ENCODE measurements at places on chromosomes 7 and 10.

- no peak for DNase-seq
- H3K27ac ChIP-seq, result no peak overlapping the region
- peaks cover 2% of the 10 kb centered on the region for H3K27me3 ChIP-seq
These were observed 141.3 kb upstream of the TNRC18 start for GRCh38 chr7:5564894-5565293.

- H3K27ac ChIP-seq, result no peak overlapping the region
- H3K4me3 ChIP-seq, result no peak overlapping the region
- H3K36me3 ChIP-seq, result no peaks in the 10 kb centered on the region
- H3K4me1 ChIP-seq, result no peaks in the 10 kb centered on the region
- peaks cover 20% of the 10 kb centered on the region for H3K27me3 ChIP-seq
- DNase-seq, result no peak
These were observed 81.2 kb downstream of the ZNF777 start for GRCh38 chr7:149379625-149380024.

DNA sequence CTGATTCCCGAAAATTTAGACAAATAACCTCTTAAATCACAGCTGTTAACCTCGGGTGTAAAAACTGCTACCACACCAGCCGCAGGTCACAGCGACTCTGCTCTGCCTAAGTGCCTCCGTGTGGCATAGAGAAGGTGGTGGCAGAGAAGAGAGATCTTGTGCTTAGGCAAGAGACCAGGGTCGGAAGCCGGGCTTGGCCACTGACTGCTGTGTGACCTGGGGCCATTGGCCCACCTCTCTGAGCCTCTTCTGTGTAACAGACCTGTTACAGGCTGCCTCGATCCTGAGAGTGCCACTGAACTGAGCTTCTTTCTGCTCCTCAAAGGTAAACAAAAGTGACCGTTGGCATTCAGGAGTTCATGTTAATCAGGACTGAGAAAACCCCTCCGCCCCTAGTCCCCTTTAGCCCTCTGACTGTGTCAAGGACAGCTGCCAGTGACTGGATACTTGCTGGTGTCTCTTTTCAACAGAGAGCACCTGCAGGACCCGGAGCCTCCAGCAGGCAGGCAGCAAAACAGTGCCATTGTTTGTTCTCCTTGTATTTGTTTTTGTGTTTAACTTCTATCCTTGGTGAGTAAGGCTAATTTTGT, 36.5 kb downstream of the ZMIZ1 start:
- H3K27me3 ChIP-seq, result no peaks in the 10 kb centered on the region
- H3K27ac ChIP-seq, result peak overlapping the region; percentile 91
- peaks cover 100% of the 10 kb centered on the region for H3K4me1 ChIP-seq
- no peak for DNase-seq

DNA sequence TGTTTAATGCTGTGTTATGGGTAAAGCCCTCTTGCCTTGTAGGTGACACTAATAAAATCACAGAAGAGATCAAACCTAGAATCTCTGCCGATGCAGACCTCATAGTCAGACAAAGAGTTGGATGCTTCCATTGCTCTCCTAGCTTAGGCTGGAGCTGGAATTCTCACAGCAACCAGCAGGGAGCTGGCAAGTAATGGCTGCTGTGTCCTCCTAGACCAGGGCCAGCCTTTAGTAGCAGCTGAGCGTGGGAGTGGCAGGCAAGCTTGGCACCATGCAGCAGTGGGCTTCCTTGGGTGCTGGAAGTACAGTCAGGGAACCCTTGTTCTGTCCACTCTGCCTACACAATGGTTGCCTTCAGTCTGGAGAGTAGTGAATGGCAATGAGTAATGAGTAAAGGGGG, 598.3 kb upstream of the GALNT17 start:
- no peaks in the 10 kb centered on the region for H3K4me1 ChIP-seq
- no peak for DNase-seq
- no peak overlapping the region for H3K4me3 ChIP-seq
- no peak overlapping the region for H3K27ac ChIP-seq
- H3K27me3 ChIP-seq, result no peaks in the 10 kb centered on the region

DNA sequence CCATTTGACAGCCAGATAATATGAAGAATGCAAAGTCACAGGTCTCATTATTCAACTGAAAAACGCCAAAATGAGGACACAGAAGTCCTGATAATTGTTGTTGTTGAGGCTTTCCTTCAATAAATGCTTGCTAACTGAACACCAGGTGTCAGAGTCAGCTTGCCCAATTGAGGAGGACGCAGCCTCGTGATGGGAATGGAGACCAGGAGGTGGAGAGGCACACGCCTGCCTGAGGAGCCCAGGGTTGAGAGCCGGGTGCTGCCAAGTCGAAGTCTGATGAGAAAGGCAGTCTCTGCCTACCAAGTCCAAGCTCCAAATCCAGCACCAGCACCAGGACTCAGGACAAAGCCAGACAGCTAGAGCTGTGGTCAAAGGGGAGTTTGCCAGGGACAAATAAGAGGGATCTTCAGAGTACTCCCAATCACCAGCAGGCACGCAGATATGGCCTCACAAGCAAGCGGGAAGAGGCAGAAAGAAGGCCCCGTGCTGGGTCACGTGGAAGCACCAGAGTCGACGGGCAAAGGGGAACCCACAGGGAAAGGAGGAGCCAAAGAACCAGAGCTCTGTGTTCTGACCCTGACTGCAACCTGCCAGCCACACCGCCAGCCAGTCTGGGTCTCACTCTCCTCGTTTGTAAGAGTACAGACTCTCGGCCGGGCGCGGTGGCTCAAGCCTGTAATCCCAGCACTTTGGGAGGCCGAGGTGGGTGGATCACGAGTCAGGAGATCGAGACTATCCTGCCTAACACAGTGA, 47.6 kb downstream of the VOPP1 start:
- no peak for DNase-seq
- H3K4me3 ChIP-seq, result no peak overlapping the region
- H3K27me3 ChIP-seq, result no peaks in the 10 kb centered on the region
- H3K4me1 ChIP-seq, result peaks cover 19% of the 10 kb centered on the region
- H3K36me3 ChIP-seq, result peaks cover 2% of the 10 kb centered on the region
- H3K27ac ChIP-seq, result no peak overlapping the region

All from left ventricle myocardium inferior (tissue), 1 donor.